ENCODE measurements at places on chromosomes 5 and 9.

- no peak for DNase-seq
Observed at GRCh38 chr9:110320651-110321445, 16.8 kb downstream of the TXNDC8 start.

GRCh38 chr5:163880302-163880701, 374.9 kb downstream of the MAT2B start:
- DNase-seq: no peak

DNA sequence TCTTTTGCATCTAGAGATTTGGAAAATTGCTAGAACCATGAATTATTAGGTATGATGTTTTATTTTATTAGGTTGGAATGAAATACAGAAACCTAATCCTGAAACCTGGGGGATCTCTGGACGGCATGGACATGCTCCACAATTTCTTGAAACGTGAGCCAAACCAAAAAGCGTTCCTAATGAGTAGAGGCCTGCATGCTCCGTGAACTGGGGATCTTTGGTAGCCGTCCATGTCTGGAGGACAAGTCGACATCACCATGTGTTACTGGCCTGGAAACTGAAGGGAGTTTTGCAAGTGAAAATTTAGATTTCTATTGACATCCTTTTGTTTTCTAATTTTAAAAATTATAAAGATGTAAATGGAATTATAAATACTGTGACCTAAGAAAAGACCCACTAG, 100.7 kb downstream of the NLN start:
- DNase-seq: no peak

- DNase-seq: no peak
Observed at GRCh38 chr9:120982836-120983235, 56.2 kb upstream of the TRAF1 start.

GRCh38 chr5:39093352-39093751, 19.2 kb upstream of the RICTOR start:
- DNase-seq: no peak

All from CD4-positive, alpha-beta T cell treated with Interleukin-17A for 1 hour (primary cell).